ENCODE measurements at places on chromosomes 3 and 15. TPM values are rescaled to one million over a fixed set of nuclear protein-coding genes. Genes with fewer than 3 reads are reported as not detected.

PFKFB4 gene
- 14.6 TPM for total RNA-seq

TMEM108 gene
- total RNA-seq: not detected

SCAMP2 gene
- total RNA-seq: 68.1 TPM

EPHB3 gene
- total RNA-seq: 0.23 TPM

PLA2G4B gene
- total RNA-seq: 2.2 TPM

NANOGP8 gene
- not detected for total RNA-seq

EAF1 gene
- 15.5 TPM for total RNA-seq

FOXL2NB gene
- total RNA-seq: 0.95 TPM

DPPA4 gene
- not detected for total RNA-seq

SLC12A8 gene
- total RNA-seq: 0.89 TPM

GPR149 gene
- not detected for total RNA-seq

IGSF11 gene
- 4.4 TPM for total RNA-seq

TAGLN3 gene
- total RNA-seq: not detected

BMF gene
- total RNA-seq: 1.6 TPM

NEDD4 gene
- total RNA-seq: 57.5 TPM

GOLGA8Q gene
- total RNA-seq: not detected

MAP6D1 gene
- 7.8 TPM for total RNA-seq
